ENCODE measurements at places on chromosomes 1 and 21.

GRCh38 chr1:51415963-51416362 is 85.6 kb upstream of the TTC39A start:
- no peak for DNase-seq

DNA sequence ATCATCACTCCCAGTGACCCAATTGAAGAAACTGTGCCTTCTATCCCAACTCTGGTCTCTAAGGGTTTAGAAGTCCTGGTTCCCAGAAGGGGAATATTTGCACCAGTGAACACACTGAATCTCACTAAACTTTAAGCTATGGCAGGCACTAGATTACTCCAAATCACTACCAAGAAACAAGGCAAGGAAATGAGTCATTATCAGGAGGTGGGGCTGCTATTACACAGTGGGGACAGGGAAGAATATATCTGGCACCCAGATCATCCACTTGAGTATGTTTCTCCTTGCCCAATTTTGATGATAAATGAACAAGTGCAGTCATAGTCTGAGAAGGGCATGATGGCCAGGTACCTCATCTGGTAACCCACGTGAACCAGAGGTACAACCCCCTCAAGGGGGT is 7.0 kb downstream of the MRPL9 start:
- DNase-seq: no peak

DNA sequence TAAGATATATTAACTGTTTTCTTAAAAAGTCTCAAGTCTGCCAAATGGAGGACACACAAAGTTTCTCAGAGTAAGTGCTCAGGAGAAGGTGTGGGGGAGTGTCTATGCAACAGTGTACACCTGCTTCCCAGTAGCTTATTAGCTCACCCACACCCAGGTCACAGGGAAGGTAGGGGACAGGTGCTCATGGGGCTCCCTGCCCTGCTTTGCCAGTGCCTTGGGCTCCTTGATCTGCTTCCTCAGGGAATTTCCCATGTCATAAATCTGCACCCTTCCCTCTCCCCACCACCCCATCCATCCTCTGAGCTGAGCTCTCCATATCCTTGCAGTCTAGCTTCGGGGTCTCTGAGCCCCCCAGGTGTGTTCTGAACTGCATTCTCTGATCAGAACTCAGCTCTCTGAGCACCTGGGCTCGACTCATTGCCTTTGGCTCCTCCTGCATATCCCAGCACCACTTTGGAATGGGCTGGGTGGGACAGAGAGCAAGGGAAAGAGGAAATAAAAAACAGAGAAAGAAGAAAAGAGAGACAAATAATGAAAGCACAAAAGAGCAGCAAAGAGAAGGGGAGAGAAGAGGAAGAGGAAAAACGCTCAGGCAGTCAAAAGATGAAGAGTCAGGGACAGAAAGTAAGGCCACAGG is 87.0 kb upstream of the ATP1B1 start:
- no peak for DNase-seq

GRCh38 chr1:160702100-160702499 is 9.5 kb downstream of the CD48 start:
- DNase-seq: no peak
